NCI-H1694 treated with DMSO at 0.1 percent for 48 hours (cell line): ENCODE measurements at places on chromosomes 1 and 21.

DNA sequence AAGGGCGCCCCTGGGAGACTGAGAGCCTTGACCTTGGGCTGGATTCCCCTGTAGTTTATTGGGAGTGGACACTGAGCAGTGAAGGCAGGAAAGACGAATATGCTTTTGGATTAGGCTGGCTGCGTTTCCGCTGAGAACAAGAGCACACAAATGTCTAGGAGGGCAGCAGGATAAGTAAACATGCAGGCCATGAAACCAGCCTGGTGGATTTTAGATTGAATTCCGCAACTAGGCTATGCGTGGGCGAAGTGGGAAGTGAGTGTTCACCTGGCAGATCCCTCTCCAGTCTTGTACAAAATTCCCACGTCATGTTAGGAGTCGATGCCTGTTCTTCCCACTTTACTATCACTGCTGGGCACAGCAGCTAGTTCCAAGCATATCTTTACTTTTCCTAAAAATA lies 21.4 kb upstream of the KCNJ6 start:
- DNase-seq = no peak

DNA sequence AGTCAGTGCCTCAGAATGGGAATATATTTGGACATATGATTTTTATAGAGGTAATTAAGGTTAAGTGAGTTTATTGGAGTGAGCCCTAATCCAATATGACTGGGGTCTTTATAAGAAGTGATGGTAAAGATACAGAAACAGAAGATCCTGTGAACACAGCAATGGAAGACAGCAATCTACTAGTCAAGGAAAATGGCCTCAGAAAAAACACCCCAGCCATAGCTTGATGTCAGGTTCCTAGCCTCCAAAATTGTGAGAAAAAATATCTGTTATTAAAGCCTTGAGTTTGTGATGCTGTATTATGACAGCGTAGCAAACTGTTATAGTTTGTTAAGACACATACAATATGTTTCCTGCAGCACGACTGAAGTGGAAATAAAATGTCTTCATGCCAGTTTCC lies 72.2 kb downstream of the JMJD4 start:
- no peak for DNase-seq

GRCh38 chr1:25609921-25610320 lies 6.7 kb upstream of the MAN1C1 start:
- no peak for DNase-seq

GRCh38 chr1:226261818-226262217 lies 38.4 kb downstream of the MIXL1 start:
- no peak for DNase-seq

DNA sequence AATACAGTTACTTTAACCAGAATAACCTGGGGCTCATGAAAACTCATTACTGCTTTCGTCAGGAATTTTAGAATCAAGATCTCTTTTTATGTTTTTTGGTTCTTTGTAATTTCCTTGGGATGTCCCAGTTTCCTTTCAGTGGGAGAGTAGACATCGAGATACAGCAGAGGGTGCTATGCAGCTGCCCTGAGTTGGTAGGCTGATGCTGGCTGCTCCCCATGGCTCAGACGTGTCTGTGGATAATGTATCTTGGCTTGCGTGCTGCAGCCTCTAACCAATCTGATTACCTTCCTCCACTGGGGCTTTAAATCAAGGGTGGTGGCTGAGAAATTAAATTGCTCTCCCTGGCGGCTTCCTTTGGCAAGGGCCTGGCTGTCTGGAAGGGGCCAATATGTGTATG lies 253.7 kb downstream of the CACNA1E start:
- DNase-seq = no peak

- no peak for DNase-seq
Observed at GRCh38 chr1:211975152-211975941, 60.0 kb downstream of the INTS7 start.

GRCh38 chr1:48051466-48052126 lies 54.4 kb upstream of the TRABD2B start:
- DNase-seq = no peak

DNA sequence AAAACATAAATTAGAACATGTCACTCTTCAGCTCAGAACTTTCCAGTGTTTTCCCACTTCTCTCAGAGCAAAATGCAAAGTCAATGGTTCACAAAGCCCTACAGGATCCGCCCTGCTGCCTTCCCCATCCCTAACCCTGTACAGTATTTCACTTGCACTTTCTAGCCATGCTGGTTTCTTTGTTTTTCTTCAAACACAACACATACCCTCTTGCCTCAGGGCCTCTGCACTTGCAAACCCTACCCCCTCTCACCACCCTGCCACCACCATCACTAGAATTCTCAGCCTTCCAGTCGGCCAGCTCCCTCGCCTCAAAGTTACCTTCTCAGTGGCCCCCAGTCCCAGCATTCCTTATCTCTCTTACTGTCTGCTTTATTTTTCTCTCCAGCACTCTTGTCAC lies 17.6 kb downstream of the TEX35 start:
- DNase-seq = no peak

- DNase-seq = no peak
Observed at GRCh38 chr1:54464031-54464476, 57.9 kb upstream of the SSBP3 start.

DNA sequence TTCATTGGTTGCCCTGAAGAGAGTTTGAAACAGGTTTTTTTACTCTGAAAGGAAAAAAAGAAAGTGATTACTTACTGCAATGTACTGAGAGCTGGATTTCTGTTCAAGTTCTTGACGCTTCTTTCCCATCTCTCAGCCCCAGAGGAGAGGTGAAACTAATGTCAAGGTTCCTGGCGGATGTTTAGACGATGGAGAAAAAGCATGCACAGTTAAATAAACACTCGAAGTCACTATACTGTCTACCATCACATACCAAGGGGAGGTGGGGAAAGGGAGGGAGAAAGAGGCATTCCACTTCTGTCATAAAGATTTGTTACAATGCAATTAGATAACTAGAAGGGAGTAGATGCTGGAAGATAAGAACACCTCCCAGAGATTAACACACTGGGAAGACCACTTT lies 177.0 kb upstream of the TNR start:
- DNase-seq = no peak

GRCh38 chr21:43903451-43904091 lies 38.5 kb downstream of the AGPAT3 start:
- DNase-seq = no peak

- no peak for DNase-seq
Observed at GRCh38 chr1:227774051-227774731, 39.0 kb downstream of the SNAP47 start.

DNA sequence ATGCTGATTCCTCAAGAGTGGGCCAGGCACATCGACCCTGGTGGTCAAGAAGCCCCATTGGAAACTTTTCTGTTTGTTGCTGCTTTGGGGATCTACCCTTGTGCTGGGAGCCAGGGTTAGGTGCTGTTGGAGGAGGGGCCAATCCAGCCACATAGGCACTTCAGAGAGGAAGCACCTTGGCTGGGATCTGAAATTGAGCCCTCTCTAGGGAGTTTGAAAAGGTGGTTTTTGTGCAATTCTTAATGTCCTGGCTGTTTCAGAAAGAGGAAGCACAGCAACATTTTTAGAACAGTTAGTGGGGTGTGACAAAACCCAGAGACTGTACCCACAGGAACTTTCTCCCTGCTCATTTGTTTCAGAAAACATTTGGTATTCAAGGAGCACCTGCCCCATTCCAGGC lies 17.2 kb upstream of the BEND5 start:
- no peak for DNase-seq

GRCh38 chr1:180934563-180934962 lies 21.9 kb downstream of the KIAA1614 start:
- no peak for DNase-seq

GRCh38 chr1:234849832-234850231 lies 239.9 kb upstream of the IRF2BP2 start:
- no peak for DNase-seq

DNA sequence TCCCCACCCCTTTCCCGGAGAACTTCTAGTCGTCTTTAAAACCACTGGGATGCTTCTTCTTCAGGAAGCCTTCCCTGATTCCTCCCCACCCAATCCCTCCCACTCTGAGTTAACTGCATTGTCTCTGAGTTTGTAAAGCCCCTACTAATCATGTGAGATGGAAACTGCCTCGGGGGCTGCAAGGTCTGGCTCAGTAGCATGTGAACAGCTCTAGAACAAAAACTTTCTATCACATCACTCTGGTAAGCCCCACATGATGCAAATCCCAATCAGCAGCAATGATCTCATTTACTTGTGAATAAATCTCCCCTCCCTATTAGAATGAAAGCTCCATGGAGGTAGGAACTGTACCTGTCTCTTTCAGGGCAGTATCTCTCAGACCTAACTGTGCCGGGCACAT lies 141.0 kb upstream of the JUN start:
- DNase-seq = no peak

- no peak for DNase-seq
Observed at GRCh38 chr1:243841507-243841906, 8.5 kb downstream of the AKT3 start.

DNA sequence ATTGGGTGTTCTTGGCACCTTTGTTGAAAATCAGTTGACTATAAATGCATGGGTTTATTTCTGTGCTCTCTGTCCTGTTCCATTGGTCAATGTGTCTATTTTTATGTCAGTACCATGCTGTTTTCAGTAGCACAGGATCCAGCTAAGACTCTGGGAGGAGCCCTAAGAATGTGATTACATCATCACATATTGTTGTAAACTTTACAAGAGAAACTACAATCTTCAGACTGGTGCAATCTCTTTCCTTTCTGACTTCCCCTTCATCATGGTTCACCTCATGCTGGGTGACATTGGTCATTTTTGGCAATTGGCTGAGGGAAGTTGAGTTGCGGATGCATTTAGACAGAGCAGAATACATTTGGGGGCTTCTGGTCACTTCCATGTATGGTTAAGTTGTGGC lies 88.4 kb downstream of the C21orf91 start:
- no peak for DNase-seq

GRCh38 chr1:205925736-205926135 lies 17.5 kb downstream of the SLC26A9 start:
- no peak for DNase-seq

GRCh38 chr1:193971595-193971994 lies 785.2 kb upstream of the B3GALT2 start:
- no peak for DNase-seq

GRCh38 chr1:117630423-117630998 lies 24.7 kb downstream of the TENT5C start:
- DNase-seq = no peak

GRCh38 chr21:45080639-45081414 lies 6.4 kb downstream of the ADARB1 start:
- DNase-seq = no peak

DNA sequence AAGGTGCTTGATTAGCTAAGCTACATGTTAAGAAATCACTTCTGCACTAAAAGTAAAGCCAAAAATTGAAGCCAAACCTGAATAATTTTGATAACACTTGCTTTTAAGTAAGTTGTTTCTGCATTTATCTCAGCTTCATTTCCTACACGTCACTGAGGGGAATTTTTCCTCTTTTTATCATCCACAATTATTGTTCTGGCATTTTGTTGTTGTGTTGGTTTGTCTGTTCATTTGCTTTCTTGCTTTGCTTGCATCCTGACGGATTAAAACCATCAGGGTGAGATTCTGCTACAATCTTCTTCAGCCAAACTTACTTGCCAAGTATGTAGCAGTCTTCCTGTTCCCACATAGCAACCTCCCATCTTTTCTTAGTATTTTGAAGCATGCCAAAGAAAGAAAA lies 18.0 kb upstream of the EEIG2 start:
- DNase-seq = no peak

GRCh38 chr1:190022709-190023108 lies 455.0 kb downstream of the BRINP3 start:
- DNase-seq = no peak

DNA sequence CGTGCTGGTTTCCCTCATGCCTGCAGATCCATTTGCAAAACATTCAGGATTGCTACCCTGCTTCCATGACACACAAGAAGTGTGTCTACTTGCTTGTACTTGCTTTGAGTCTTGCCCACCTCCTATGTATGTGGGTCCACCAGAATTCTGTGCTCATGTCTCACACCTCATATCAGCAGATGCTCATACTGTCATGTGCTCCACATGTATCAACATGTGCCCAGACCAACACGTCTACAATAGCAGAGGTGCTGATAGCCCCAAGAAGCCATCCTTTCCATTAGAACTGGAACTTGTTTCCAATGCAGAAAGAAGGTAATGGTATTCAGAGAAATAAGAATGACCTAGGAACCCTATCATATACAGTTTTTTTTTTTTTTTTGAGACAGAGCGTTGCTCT lies 27.9 kb upstream of the MYOC start:
- DNase-seq = no peak

- no peak for DNase-seq
Observed at GRCh38 chr1:101165532-101165931, 71.3 kb upstream of the S1PR1 start.

DNA sequence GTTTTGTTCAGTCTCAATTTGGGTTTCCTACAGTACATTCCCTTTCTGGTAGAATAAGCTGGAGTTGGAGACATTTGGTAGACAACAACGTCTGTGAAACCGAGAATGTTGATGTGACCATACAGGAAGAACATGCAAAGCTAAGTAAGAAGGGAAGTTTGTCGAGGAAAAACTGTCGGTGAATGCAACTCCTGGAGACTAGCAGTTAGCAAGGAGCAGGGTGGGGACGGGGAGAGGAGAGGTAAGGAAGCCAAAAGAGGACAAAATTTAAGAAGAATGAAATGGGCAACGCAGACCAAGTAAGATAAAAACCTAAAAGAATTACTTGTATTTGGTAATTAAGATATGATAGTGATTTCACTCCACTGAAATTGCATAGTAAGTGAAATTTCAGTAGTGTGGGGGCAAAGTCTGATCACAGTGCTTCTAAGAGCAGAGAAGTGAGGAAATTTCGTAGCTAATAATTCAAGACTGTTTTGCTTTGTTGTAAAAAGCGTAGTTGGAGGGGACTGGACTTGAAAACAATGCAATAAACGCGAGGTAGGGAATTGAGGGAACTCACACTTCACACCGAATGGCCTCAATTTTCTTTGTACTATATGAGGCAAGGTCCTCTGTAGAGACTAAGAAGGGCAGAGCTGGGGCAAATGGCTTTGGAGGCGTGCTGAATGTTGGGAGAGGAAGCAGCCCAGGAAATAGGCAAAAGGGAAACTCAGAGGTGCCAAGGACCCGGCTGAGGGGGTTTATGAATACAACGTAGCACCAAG lies 787 bp upstream of the GIPC2 start:
- DNase-seq = no peak

DNA sequence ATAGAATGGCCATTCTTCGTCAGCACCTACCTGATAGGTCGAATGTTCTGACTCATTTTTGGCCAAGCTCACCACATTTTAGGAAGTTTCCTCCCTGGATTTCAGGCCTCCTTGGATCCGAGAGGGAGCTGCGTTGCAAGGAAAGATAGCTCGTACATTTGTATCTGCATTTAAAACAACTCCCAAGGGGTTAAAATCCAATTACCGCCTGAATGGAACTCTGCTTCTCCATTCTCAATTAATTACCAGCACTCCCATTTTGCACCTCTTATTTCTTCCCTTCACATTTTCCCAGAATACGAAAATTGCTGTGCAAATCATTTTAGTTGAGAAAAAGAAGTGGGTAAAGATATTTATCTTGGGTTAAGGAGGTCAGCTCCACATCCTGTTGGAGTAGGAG lies 610.7 kb downstream of the NPHP4 start:
- no peak for DNase-seq

DNA sequence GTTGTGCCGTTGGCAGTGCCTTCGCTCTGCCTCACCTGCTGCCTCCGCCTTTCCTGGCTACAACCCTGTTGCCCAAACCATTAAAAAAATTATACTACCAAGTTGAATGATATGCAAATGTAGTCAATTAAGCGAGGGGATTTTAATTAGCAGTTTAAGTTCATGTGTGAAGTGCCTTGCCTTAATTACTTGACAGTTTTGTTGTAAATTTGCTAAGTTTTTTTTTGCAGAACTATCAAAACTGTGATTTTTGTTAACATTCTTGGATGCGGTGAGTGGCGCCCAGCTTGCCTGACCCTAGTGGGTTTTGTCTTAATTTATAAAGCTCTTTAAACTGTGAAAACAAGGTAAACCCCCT lies 10.9 kb downstream of the SKI start:
- DNase-seq = no peak
